ENCODE measurements at places on chromosomes 7 and 10.
A peak's percentile ranks its signal among the peaks of the same experiment; 100 is the strongest.

DNA sequence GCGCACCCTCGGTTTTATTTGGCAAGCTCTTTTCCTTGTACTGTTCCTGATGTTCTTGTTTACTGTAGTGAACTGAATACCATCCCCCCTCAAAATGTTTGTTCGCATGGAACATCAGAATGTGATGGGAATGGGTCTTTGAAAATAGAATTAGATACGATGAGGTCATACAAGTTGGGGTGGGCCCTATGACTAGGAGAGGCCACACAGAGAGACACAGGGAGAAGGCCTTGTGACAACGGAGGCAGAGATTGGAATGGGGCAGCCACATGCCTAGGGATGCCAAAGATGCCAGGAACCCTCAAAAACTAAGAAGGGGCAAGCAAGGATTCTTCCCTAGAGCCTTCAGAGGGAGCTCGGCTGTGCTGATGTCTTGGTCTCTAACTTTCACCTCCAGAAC is 123.6 kb downstream of the FAM204A start:
- DNase-seq: no peak

DNA sequence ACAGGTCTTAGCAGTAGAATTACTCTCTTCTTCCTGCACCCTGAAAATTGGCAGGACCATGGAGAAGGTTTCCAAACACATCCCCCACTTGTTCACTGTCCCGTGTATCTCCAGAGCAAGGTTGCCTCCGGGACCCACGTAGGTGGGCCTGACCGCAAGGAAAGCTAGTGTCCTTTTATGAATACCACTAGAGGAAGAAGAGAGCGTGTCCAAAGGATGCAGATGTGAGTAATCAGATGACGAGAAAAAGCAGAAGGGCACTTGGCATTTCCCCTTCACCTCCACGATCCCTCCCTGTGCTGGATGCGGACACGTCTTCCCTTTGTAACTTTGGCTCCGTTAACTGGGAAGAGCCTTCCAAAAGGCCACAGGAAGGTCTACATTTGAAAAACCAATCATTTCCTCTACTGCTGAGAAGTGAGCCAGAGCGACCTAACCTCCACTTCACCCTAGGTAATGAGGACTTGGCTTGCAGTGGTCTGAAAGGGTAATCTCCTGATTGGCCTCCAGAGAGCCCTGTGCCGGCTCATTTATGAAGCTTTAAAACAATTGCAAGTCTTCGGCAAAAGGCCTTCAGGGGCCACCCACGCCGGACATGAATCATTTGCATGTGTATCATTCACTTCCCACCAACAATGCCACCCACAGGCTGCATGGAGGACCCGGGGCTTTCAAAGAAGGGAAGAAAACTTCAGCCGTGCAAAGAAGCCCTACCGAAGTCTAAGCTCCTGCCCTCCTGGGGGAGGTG is 55.4 kb downstream of the LYZL1 start:
- no peak for DNase-seq

DNA sequence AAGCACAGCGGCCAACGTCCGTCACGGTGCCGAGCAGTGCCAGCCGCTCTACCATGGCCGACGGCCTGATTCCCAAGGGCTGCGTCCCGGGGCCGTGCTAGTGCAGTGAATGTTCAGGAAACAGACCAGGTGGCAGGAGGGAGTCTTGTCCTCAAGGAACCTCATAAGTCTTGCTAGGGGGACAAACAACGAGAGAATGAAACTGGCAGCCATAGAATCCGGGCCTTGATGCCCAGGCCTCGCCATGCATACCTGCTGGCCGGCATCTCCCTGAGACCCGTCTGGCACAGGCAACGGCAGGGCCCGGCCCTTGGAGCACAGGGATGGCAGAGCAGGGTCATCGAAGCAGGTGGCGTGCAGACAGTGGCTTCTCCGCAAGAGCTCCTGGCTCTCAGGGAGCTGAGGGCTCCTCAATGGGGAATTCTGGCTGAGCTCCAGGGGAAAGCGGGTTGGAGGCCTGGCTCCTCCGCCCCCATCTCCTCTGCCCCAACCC is 58.8 kb downstream of the DIP2C start:
- DNase-seq: no peak

GRCh38 chr7:159092701-159093121 is 52.0 kb downstream of the VIPR2 start:
- DNase-seq: no peak

DNA sequence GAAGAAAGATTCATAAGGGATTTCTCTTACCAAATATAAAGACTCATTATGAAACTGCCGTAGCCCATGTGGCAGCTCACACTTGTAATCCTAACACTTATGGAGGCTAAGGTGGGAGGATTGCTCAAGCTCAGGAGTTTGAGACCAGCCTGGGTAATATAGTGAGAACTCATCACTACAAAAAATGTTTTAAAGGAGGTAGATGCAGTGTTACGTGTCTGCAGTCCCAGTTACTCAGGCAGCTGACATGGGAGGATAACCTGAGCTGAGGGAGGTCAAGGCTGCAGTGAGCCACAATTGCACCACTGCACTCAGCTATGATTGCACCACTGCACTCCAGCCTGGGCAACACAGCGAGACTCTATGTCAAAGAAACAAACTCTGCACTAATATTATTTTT is 18.1 kb upstream of the DNA2 start:
- DNase-seq: no peak

GRCh38 chr7:1114505-1114904 is 26.6 kb downstream of the GPER1 start:
- no peak for DNase-seq

- no peak for DNase-seq
Measured at GRCh38 chr7:84677117-84677732, 482.6 kb upstream of the SEMA3A start.

DNA sequence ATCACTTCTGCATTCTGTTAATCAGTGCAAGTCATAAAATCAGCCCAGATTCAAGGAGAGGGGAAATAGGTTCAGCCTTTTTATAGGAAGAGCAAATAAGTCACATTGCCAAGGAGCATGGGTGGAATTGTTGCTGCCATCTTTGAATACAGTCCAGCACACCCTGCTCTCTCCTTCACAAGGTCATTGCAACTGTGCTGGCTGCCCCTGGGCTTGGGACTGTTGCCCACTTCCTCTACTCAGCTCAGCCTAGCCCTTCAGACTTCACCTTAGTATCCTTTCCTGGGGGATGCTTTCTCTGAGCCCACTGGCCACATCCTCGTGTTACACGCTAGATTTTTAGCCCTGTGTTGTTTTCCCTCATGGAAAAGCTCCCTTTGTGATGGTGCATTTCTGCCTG is 527.7 kb downstream of the GALNT17 start:
- DNase-seq: no peak

- peak; percentile 11 for DNase-seq
Measured at GRCh38 chr7:64888561-64888900, 14.5 kb upstream of the ZNF273 start.

GRCh38 chr10:21814866-21815265 is 188.7 kb downstream of the DNAJC1 start:
- DNase-seq: no peak

GRCh38 chr7:96016735-96017134 is 244.4 kb downstream of the DYNC1I1 start:
- no peak for DNase-seq

- no peak for DNase-seq
Measured at GRCh38 chr10:12586741-12587140, 237.4 kb downstream of the CAMK1D start.

DNA sequence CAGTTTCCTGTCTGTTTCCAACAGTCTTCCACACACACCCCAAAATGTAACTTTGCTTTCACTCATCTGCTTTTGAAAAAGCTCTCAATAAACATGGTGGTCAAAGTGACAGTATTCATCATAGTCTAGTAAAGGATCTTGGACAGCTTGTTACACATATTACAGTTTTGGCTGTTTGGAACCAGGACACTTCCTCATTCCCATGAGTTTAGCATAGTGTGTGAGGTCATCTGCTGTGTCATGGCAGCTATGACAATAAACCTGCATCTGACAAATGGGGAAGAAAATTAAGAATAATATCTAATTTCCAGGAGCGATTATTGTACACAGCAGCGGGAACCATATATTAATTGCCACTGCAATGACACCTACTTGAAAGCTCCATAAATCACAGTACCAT is 184.3 kb upstream of the SLC26A5 start:
- DNase-seq: no peak

GRCh38 chr7:5370454-5371353 is 52.9 kb downstream of the TNRC18 start:
- no peak for DNase-seq

- no peak for DNase-seq
Measured at GRCh38 chr10:87862679-87863052, 667 bp downstream of the KLLN start.

DNA sequence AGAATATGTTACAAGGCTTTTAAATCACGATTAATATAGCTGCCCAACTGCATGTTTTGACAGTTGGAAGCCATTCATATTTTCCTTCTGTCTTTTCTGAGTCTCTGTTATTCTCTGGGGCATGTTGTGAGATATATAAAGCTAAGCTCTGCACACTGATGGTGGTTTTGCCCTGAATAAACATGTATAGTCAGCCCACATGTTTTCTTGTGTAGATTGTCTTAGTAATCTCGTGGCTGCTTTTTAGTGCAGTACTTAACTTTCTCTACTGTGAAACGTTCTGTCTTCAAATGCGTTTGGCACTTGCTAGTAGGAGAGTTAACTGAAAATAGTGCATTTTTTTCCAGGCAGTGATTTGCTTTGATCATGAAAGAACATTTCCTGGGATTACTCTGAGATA is 268.5 kb downstream of the DNAJB9 start:
- peak; percentile 19 for DNase-seq

DNA sequence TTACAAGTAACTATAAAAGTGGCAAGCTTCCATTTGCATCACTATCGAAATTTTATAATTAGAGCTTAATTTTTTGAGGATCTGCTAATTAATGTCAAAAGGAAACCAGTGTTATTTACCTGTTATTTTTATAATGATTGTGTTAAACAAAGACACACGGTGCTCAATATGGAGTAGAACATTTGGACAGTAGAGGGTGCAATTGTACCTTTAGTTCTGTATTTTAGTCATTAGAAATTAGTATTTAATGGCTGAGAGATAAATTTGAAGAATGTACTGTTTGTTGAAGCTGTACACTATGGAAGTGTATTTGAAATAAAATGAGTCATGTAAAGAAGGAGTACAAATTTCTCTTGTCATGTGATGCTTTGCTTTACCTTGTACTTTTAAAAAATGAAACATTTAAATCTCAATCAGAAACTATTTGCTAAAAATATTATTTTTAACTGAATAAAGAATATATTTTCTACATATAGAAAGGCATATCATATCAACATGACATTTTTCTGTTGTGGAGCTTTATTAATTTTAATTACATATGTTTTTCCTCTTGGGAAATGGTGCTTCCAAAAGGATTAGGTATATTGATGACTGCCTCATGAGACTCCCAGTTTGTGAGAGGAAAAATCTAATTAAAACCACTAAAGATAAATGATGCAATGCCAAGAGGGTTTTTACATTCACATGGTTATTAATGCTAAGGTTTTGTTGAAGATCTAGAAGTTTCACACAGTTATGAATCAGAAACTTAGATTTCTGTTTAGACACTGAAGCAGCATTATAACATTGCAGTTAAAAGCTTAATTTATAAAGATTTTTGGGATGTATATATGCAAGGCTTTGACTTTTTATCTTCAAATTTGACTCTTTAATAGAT is 10.4 kb upstream of the PRKG1 start:
- DNase-seq: peak; percentile 62

GRCh38 chr7:150388306-150388705 is 9.2 kb downstream of the ZNF775 start:
- DNase-seq: no peak

DNA sequence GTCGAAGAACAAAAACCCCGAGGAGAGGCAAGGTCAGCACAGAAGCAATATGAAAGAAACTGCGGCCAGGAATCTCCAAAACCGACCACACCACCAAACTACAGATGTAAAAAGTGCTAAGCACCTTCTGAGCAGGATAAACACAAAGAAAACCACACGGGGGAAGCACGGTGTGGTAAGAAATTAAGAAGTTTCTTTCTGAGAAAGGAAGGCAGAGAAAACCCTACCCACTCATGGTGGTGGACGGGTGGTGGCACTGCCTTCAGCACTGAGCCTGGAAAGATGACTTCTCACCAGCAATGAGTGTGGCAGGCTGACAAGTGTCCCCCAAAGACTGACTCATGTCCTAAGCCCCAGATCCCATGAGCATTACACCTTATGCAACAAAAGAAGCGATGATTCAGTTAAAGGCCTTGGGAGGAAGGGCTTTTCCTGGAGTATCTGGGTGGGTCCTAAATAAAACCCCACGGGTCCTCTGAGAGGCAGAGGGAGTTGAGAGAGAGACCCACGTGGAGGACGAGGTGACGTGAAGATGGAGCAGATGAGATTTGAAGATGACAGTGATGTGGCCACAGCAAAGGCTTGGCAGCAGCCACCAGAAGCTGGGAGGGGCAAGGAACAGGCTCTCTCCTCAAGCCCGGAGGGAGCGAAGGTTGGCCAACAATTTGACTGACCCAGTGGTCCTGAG is 124.9 kb downstream of the DLG5 start:
- DNase-seq: peak; percentile 53

- DNase-seq: peak; percentile 99
Measured at GRCh38 chr10:103739039-103739764, 116.2 kb downstream of the SH3PXD2A start.

DNA sequence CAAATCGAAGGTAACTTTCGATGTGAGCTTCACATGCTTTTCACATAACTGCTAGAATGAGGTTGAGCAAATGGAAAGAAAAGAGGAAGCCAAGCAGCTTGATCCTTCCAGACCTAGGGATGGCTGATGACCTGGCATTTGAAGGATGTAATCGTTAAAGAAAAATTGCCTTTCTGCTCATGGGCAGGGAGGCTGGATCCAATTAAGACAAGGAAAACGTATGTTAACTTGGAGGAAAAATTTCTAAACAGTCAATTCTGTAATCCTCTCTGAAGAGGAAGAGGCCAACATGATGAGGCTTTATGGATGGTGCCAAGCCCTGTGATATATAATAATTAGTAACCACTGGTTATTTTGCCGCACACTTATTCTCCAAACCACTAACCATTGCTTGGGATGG is 12.5 kb downstream of the GRK5 start:
- DNase-seq: no peak

DNA sequence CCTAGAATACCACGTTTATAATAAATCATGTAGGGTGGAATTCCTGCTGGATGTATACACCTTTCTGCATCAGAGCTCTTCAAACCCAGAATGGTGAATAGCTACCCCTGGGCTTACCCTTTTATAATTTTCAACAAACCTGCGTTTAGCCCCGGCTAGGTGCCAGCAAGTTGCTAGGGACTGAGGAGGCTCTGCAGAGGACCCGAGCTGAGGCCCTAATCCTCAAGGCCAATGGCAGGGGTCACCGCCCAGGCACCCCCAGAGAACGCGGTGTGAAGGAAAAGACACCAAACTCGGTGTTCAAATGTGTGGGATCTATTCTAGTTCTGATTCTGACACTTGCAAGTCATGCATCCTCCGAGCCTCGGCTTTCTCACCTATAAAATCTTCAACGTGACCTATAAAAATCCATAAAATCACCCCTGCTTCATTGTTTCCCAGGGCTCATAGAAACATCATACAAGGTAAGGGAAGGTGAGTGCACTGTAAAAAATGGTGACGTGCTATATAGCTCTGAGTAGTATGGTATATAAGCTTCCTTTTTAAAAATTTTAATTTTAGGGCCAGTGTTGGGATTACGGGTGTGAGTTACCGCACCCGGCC is 2.5 kb upstream of the ANXA11 start:
- DNase-seq: no peak
